ENCODE measurements at places on chromosomes 6 and 20. TPM values are rescaled to one million over a fixed set of nuclear protein-coding genes. Genes with fewer than 3 reads are reported as not detected.

OTOR gene
- polyA plus RNA-seq = not detected

EYS gene
- 0.63 TPM for polyA plus RNA-seq

PROCR gene
- 5.3 TPM for polyA plus RNA-seq

LTB gene
- 1.4 TPM for polyA plus RNA-seq

CFAP206 gene
- 0.08 TPM for polyA plus RNA-seq

QKI gene
- polyA plus RNA-seq = 26.5 TPM

TNFRSF21 gene
- polyA plus RNA-seq = 2.1 TPM

GPRC6A gene
- polyA plus RNA-seq = not detected

PAK5 gene
- 0.02 TPM for polyA plus RNA-seq

IL17A gene
- not detected for polyA plus RNA-seq

DLK2 gene
- 0.08 TPM for polyA plus RNA-seq

IFNGR1 gene
- 35.7 TPM for polyA plus RNA-seq

PRPH2 gene
- polyA plus RNA-seq = 0.17 TPM

SGK2 gene
- polyA plus RNA-seq = 22.9 TPM

BCAS4 gene
- 0.25 TPM for polyA plus RNA-seq

GSS gene
- 33.2 TPM for polyA plus RNA-seq

BMP6 gene
- polyA plus RNA-seq = 0.57 TPM

TGM3 gene
- not detected for polyA plus RNA-seq

CALHM4 gene
- polyA plus RNA-seq = not detected

SSTR4 gene
- polyA plus RNA-seq = not detected

IP6K3 gene
- 6.4 TPM for polyA plus RNA-seq

FUCA2 gene
- 44.5 TPM for polyA plus RNA-seq

ANKRD6 gene
- 2.9 TPM for polyA plus RNA-seq

MUCL3 gene
- not detected for polyA plus RNA-seq

ZNF334 gene
- 1.0 TPM for polyA plus RNA-seq

KIAA0408 gene
- polyA plus RNA-seq = 0.07 TPM

ACOT13 gene
- 20.7 TPM for polyA plus RNA-seq

CCDC167 gene
- polyA plus RNA-seq = 54.8 TPM

AVP gene
- polyA plus RNA-seq = 2.5 TPM

SDHAF4 gene
- polyA plus RNA-seq = 3.9 TPM

ID4 gene
- polyA plus RNA-seq = 0.38 TPM

GABRR1 gene
- not detected for polyA plus RNA-seq

TNF gene
- polyA plus RNA-seq = 0.06 TPM

TXLNB gene
- 0.15 TPM for polyA plus RNA-seq

BTBD9 gene
- 6.0 TPM for polyA plus RNA-seq

ERVFRD-1 gene
- 0.07 TPM for polyA plus RNA-seq

RAB44 gene
- polyA plus RNA-seq = not detected

SCAF8 gene
- polyA plus RNA-seq = 6.1 TPM

PRSS35 gene
- 0.16 TPM for polyA plus RNA-seq

FAM217A gene
- not detected for polyA plus RNA-seq

HNF4A gene
- polyA plus RNA-seq = 52.3 TPM

BACH2 gene
- 2.0 TPM for polyA plus RNA-seq

PSMB1 gene
- polyA plus RNA-seq = 191 TPM

RSPH4A gene
- 0.06 TPM for polyA plus RNA-seq

ASXL1 gene
- polyA plus RNA-seq = 17.8 TPM

PLEKHG1 gene
- polyA plus RNA-seq = 3.5 TPM

ZNF318 gene
- 4.0 TPM for polyA plus RNA-seq

ADGRB3 gene
- polyA plus RNA-seq = 0.21 TPM

Measured in liver (tissue), 10 donors.